ENCODE measurements at places on chromosomes 13 and 19. TPM values are rescaled to one million over a fixed set of nuclear protein-coding genes. Genes with fewer than 3 reads are reported as not detected.

- H3K4me1 ChIP-seq, result no peaks in the 10 kb centered on the region
- no peak for DNase-seq
- no peaks in the 10 kb centered on the region for H3K36me3 ChIP-seq
- no peak overlapping the region for H3K27ac ChIP-seq
- H3K27me3 ChIP-seq, result no peaks in the 10 kb centered on the region
These were observed 786.2 kb downstream of the SLITRK6 start for GRCh38 chr13:85013006-85013405.

GRCh38 chr13:113656831-113657671 is 947 bp downstream of the ATP4B start:
- no peak for DNase-seq
- H3K4me3 ChIP-seq, result no peak overlapping the region
- no peak overlapping the region for H3K27ac ChIP-seq
- peaks cover 20% of the 10 kb centered on the region for H3K27me3 ChIP-seq
- H3K36me3 ChIP-seq, result no peaks in the 10 kb centered on the region
- peaks cover 6% of the 10 kb centered on the region for H3K4me1 ChIP-seq

DNA sequence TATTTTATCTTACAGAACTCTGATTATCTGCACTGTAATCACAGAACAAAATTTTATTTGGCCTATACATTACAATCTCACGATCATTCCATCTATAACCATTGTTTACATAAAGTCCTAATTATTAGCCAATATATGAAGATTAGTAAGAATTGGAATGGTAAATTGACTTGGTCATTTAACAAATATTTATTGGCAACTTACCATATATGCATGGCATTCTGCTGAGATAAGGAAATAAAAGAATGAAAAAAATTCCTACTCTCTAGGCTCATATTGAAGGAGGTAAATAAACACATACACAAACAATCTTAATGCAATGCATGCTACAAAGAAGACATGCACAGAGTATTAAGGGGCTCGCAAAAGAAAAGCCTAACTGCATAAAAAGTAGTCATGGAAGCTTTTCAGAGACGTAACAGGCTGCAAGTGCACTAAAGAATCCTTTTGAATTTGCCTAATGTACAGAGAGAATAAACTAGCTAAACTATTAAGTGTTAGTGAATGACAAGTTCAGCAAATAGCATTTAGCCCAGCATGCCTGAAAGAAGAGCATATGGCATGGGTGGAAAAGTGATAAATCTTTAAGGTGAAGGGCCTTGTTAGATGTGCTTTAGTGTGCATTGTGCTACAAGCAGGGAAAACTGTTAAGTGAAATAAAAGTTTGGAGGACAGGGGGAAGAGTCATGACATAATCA is 1131.1 kb downstream of the PCDH9 start:
- H3K27ac ChIP-seq, result no peak overlapping the region
- H3K4me3 ChIP-seq, result no peak overlapping the region
- DNase-seq, result no peak
- H3K36me3 ChIP-seq, result no peaks in the 10 kb centered on the region

DNA sequence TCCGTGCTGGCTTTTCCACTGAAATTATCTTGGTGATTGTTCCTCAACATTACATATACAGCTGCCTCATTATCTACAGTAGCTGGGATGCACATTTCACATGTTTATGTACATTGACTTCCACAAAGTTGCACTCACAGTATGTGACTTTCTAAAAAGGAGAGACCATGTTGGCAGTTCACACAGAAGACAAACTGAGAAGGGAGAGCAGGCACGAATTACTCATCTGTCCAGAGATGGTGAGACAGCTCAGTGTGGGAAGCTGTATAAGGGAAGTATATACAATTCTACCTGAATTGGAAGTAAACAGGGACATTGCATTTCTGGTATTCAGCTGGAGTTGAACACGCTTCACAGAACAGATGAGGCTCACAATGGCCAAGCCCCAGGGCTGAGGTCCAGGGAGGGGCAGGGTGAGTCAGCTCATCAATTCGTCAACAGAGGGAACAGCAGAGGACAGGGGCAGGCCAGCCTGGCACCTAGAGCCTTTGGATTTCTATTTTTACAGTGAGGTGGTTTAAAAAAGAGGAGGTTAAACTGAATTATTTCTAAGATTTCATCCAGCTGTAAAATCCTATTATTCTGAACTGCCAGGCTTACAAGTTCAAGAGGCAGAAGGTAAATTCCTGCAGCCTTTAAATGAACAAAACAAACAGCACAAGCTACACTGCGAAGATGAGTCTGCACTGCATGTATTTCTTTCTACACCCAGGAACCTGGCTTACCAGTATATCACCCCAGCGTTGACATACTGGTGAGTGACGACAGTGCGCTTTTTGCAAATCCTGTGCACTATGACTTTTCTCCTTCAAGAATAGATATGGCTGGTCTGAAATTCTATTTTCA is 9.8 kb downstream of the PARP4 start:
- no peak overlapping the region for H3K27ac ChIP-seq
- peak; percentile 48 for DNase-seq
- no peaks in the 10 kb centered on the region for H3K27me3 ChIP-seq
- peaks cover 19% of the 10 kb centered on the region for H3K4me1 ChIP-seq
- H3K4me3 ChIP-seq, result no peak overlapping the region

DNA sequence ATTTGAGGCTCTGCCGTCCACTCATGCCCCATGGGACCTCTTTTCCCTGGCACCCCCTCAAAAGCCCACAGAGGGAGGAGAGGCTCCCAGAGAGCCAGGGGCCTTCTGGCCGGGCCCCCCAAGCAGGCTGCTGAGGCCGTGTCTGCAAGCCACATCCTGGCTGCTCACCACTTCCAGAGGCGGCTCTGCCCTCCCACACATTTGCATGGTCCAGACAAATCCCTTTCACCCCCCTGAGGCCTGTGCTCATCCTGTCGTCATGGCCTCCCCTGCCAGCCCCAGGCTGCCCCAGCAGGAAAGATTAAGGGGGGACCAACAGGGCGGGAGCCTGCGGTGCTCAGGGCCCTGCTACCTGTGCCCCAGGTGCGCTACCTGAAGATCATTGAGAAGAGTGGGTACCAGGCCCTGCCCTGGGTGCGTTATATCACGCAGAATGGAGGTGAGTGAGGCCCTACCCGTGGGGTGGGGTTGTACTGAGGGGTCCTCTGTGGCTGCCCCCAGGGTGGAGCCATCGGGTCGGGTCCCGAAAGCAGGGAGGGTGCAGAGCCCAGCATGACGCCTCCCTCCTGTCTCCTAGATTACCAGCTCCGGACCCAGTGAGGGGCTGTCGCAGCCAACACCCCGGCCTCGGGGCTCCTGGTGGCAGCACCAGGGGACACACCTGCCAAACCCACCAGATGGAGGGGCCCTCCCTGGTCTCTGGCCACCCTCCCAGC is 36.3 kb downstream of the AP1M1 start:
- H3K4me1 ChIP-seq, result no peaks in the 10 kb centered on the region
- no peak for DNase-seq
- H3K36me3 ChIP-seq, result peaks cover 23% of the 10 kb centered on the region
- no peaks in the 10 kb centered on the region for H3K27me3 ChIP-seq
- H3K4me3 ChIP-seq, result no peak overlapping the region
- no peak overlapping the region for H3K27ac ChIP-seq

DNA sequence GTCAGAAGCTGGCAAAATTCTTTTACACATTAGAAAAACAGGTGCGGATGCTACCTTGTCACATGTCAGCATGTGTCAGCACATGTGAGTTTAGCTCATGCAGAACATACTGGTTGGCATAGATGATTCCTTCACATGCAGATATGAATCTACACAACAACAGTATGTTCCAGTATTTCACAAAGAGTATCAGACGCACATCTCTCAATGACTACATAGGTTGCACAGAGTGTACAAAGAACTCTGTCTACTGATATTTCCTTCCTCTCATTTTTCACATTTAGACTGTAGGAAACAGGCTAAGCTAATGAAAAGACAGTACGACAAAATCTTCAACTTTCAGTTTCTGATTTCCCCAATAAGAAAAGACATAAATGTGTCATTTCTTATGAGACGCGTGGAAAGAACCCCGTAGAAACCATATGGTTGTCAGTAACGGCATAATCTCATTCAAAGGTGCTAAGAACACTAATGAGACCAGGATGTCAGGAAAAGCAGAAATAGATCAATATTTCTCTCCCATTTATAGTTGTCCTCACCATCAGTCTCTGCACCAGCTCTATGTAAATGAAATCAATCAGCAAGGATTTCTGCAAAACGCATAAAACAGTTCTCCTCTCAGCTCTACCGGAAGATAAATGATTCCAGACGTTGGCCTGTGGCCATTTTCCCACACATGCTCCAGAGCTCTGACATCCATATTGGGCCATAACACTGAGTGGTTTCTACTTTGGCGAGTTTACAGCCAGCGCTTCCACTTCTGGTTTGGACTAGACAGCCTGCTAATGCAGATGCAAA is 81.2 kb downstream of the STARD13 start:
- no peak overlapping the region for H3K27ac ChIP-seq
- H3K4me1 ChIP-seq, result peaks cover 44% of the 10 kb centered on the region
- H3K27me3 ChIP-seq, result no peaks in the 10 kb centered on the region
- no peak overlapping the region for H3K4me3 ChIP-seq
- no peak for DNase-seq
- H3K36me3 ChIP-seq, result no peaks in the 10 kb centered on the region

SHFL gene
- total RNA-seq, result 12.3 TPM

GRCh38 chr13:111542530-111543341 is 222.3 kb downstream of the TEX29 start:
- peaks cover 25% of the 10 kb centered on the region for H3K27me3 ChIP-seq
- DNase-seq, result no peak
- H3K27ac ChIP-seq, result no peak overlapping the region
- no peaks in the 10 kb centered on the region for H3K36me3 ChIP-seq

SSC5D gene
- not detected for total RNA-seq

DNA sequence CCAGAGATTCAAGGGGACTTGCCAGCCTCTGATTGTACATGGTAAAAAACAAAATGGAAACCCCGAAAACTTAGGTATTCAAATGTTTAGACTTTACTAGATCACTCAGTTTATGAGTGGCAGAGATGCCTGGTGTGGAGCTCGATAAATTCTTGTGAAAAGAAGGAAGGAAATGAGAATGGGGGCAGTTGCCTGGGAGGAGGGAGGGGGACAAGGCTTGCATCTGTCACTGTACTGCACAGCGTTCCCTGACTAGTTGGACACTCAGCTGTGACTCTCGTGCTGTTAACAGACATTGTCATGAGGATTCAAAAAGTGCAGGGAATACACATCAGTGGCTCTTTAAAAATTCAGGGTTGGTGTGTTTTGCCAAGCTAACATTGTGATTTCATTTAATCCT is 232.9 kb downstream of the ZIC5 start:
- H3K4me1 ChIP-seq, result peaks cover 11% of the 10 kb centered on the region
- H3K36me3 ChIP-seq, result no peaks in the 10 kb centered on the region
- no peak overlapping the region for H3K27ac ChIP-seq

DNA sequence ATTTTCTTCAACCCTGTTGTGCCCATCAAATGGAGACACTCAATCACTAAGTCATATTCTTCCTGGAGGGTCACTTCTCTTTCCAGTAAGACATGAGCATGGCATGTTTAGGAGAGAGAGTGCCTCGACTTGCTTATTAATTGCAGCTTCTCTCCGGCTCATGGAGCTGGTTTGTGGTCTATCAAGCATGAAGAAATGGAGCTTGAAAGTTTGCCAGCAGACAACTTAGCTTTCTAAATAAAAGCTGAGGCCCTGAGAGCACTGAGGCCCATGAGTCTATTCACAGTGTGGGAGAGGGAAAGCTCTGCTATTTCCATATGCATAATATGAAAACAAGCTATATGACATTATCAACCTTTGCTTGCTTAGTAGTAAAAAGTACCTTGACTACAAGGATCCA is 378.5 kb downstream of the FGF9 start:
- H3K27ac ChIP-seq, result no peak overlapping the region
- DNase-seq, result no peak
- H3K27me3 ChIP-seq, result no peaks in the 10 kb centered on the region

DNA sequence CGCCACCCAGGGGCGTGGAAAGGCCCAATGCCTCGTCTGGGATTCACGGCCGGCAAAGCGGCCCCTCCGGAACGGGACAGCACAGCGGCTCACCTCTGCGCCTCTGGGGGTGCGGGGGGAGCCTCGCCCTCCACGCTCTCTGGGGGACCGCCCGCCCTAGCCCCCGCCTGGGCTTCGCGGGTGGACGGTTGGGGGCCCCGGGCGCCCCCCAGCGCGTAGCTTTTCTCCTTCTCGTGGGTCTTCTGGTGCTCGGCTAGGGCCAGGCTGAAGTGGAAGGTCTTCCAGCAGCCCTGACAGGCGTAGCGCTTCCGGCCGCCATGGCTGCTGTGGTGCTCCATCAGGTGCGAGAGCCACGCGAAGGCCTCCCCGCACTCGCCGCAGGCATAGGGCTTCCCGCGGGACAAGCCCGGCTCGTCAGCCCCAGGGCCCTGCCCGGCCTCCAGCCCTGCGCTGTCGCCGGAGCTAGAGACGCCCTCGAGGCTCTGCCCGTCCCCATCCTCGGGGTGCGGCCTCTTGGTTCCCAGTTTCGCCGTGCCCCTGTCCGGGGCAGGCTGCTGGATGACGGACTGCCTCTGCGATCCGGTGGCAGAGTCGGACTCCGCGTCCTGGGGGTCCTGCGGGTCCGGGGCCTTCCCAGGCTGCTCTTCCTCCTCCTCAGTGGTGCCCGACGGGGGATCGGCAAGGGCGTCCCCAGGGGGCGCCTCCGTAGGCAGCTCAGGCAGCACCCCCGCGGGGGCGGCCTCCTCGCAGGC is 13.3 kb downstream of the ZSCAN18 start:
- no peaks in the 10 kb centered on the region for H3K36me3 ChIP-seq
- no peak overlapping the region for H3K4me3 ChIP-seq
- DNase-seq, result no peak
- no peaks in the 10 kb centered on the region for H3K4me1 ChIP-seq
- H3K27ac ChIP-seq, result no peak overlapping the region

FCER2 gene
- total RNA-seq, result not detected

ZNF701 gene
- total RNA-seq, result 7.7 TPM

PTPRH gene
- total RNA-seq, result 9.9 TPM

ATP8A2 gene
- total RNA-seq, result not detected

DNA sequence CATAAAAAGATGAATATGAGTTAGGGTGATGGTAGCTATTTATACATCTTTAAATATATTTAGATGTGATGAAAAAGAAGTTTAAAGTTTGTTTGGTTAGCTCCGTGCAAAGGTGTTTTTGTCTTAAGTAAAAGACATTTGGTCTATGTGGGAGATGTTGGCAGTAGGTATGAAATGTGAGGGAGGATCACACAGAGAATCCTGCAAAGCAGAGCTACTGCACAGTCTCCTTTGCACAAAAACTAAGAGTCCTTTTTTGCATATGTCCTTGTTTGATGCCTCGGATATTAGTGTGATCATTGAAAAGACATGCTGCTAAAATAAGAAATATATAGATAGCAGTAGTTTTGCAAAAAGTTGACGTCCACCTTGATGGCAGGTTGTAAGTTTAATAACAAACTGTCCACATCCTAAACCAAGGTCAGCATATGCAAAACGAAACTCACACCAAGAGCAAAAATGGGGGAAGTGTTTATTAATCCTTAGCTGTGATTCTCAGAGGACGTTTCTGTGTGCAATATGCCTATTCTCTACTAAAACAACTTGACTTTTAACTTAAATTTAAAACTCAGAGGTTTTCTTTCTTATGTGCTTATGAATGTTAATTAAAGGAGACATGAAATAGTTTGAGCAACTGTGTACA is 870.1 kb downstream of the PCDH9 start:
- H3K27me3 ChIP-seq, result no peaks in the 10 kb centered on the region
- H3K4me1 ChIP-seq, result no peaks in the 10 kb centered on the region
- H3K4me3 ChIP-seq, result no peak overlapping the region
- H3K36me3 ChIP-seq, result no peaks in the 10 kb centered on the region
- no peak overlapping the region for H3K27ac ChIP-seq

All from HepG2 (cell line).